ENCODE measurements at places on chromosomes 11 and 22.
A peak's percentile ranks its signal among the peaks of the same experiment; 100 is the strongest.

DNA sequence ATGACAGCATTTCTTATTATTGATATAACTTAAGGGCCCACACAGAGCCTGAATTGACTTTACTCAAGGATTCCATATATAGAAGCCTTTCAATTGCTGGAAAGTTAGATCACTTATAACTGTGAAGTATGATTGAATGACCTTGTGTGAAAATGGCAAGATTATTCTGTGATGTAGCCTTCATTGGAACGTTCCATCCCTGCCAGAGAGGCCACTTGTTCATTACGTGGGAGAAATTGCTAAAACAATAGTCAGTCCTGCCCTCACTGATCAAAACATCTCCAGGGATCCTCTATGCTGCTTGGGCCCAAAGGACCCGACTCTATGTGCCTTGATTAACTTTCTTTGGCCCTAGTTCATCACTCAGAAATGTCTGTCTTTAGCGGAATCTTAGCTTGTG, 159.5 kb upstream of the BLID start:
- no peak for DNase-seq

DNA sequence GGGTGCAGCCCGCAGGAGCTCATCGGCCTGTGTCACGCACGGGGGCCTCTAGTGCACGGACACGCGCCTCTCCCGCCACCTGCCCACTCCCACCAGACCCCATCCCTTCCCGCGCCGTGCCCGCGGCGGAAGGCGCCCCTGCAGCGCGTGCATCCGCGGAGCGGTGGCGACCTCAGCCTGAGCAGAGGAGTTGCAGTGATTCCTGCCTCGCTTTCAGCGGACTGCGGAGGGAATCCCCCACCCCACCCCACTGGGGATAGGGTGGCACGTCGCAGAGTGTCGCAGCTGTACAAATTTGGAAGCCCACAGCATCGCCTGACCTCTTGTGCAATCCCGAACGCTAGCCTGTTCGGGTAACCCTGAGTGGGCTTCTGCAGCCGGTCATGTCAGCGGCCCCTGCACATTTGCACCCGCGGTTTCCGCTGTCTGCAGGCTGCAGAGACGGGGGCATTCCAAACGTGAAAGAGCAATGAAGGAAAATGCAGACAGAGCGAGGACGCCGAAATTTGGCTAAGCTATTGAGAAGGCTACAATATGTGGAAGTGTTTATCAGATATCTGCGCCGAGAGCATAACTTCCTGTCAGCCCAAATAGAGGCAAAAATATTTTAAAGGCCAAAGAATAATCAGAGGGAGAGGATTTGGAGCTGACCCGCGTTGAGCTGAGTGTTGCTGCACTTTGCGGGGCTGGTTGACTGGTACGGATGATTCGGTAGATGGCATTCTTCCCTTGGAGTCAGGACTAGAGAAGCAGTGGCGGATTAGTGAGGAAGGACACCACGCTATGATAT, 617 bp upstream of the ARHGAP20 start:
- DNase-seq = no peak

GRCh38 chr11:97430877-97431276, 1041.1 kb downstream of the JRKL start:
- no peak for DNase-seq

- DNase-seq = no peak
Observed at GRCh38 chr11:94678901-94679300, 89.3 kb upstream of the AMOTL1 start.

DNA sequence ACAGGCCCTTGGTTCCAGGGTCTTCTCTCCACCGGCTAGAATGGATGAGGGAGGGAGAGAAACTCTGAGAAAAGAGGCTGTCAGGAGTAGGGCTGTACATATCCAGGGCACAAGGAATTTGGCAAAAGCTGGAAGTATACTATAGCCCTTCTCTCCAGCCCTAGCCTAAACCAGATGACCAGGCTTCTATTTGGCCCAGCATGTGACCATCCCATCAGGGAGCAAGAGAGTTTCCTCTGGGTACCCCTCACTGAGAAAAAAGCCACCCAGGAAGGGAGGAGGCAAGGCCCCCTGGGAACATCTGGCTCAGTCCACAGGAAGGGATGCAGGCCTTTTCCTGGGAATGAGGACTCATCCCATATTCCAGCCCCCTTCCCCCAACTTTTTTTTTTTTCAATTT, 8.3 kb downstream of the CD44 start:
- DNase-seq = no peak

GRCh38 chr11:69644962-69645675, 4.2 kb downstream of the CCND1 start:
- no peak for DNase-seq

GRCh38 chr22:38737302-38738060, 18.3 kb downstream of the SUN2 start:
- no peak for DNase-seq

GRCh38 chr22:36457688-36458450, 23.6 kb downstream of the TXN2 start:
- DNase-seq = no peak

GRCh38 chr11:85685125-85685819, 723 bp downstream of the CCDC89 start:
- DNase-seq = no peak

DNA sequence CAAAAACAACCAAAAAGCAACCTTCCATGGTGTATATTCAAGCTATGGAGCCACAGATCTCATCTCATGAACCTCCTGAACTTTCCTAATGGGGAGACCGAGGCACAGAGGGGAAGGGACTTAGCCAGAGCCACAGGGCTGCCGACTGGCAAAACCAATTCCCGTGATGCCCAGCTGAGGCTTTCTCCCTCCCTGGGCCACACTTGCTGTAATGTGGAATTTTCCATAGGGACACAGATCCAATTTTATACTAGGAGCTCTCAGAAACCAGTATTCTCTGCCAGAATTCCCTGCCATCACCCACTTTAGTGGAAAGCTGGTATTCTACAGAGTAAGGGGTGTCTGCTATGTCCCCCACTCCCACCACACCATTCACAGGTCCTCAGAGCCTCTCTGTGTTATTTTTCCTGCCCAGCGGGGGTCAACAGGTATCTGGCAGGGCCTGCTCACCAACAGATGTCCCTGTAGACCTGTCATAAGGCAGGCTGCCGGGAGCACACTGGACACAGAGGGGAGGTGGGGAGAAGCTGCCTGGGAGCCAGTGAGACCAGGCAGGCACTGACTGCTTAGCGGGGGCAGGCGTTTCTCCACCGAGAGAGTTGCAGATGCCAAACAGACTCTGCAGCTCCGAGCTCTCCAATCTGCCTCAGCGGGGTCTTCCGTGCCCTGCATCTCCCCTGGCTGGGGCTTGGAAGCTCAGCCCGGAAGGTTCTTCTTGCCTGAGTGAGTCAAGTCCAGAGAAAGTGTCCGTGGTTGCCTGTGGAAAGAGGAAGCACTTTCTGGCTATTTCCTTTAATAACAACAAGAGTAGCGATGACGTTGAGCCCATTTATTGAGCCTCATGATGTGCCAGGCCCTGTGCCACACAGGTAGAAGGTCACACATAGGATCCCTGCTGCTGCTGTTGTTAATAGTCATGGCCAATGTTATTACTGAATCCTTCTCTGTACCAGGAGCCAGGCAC, 26.3 kb downstream of the RPS6KA4 start:
- DNase-seq = no peak

DNA sequence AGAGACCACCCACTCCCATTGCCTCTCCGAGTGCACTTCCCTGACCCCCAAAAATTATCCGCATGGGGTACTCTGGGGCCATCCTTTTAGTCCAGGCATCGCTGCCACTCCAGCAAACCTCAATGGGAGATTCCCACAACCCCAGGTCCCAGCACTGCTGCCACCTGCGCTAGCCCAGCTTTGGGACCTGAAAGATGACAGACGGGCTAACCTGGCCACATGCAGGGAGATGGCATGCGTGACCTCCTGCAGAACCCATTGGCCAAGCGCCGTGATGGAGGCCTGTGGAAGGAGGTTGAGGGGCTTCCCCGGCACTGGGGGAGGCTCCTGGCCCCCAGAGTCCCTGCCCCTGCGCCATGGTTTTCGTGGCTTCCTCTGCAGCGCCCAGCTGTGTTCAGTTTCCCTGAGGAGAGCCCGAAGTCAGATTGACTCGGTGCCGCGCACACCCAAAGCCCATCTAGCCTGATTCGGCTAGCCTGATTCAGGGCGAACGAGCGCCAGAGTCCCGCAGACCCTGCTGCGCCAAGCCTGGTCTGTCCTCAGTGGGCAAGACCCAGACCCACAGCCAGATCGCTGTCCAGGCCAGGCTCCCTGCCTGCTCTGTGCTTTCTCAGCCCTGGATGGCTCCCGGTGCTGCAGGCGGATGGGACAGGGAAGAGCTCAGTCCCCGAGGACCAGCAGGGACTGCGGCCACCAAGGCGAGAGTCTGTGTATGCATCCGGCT, 751 bp upstream of the WNT7B start:
- DNase-seq = no peak

DNA sequence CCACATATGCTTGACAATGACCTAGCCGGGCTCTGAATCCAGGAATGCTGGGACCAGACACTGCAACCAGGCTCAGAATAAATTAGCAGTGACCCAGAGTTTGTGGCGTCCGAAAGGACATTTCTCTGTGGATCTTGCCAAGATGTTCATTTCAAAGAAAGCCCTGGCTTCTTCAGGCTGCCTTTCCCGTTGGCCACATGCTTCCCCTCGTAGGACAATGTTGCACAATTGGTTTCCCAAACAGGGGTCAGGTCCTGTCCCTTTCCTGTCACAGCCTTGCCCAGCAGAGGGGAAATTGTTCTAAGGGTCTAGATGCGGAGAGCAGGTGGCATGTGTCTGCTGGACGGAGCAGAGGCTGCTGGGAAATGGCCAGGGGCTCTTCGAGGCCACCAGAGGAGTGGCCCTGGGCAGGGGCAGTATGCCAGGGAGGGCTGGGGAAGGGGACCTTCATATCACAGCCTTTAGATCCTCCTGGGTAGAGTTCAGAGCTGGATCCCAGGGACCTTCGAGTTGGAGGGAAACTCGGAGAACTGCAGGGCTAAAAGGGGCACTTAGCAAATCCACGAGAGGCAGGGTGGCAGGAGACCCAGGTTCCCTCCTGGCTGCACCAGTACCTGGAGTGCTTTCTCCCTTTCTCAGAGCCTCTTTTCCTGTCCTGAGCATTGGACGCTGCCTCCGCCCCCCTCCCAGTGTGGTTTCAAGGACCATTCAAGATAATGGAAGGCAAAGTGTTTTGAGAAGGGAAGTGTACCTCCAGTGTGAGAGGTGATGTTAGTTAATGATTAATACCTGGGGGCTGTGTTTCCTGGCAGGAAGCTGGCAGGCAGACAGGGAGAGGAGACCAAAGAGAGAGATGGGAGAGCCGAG, 42.3 kb downstream of the C11orf96 start:
- DNase-seq = no peak

DNA sequence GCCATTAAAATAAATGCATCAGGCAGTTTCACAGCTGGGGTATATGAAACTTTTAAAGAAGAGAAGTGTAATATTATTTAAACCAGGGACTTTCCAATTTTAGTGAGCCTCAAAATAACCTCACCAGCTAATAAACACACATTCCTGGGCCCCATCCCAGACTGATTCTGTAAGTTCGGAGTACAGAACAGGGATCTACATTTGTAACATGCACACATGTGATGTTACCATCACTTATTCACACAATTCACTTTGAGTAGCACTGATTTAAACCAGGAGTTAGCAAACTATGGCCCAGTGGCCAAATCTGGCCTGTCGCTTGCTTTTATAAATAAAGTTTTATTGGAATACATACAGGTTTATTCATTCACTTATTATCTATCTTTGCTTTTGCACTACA, 62.0 kb downstream of the STK33 start:
- DNase-seq = no peak

GRCh38 chr11:42172441-42172840, 713.0 kb upstream of the LRRC4C start:
- no peak for DNase-seq

- DNase-seq = no peak
Observed at GRCh38 chr11:86547727-86548126, 124.7 kb downstream of the ME3 start.

DNA sequence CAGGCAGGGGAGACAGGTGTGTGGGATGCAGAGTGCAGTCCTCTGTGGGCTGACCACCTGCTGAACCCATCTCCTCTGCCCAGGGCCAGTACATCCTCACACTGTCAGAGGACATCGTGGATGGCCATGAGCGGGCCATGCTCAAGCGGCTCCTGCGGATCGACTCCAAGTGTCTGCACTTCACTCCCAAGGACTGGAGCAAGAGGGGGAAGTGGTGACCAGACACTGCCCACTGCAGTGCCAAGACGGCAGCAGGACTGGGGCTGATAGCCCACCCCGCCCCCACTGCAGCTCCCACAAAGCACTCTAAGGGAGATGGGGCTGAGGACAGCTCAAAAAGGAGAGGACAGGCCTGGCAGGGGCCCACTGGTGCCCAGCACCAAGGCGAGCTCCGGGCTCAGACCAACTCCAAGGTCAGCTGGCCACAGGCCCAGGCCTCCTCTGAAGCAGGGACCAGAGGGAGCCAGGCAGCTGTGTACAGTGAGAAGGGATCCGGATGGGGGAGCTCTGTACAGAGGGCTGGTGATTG, 1.6 kb downstream of the RNASEH2C start:
- no peak for DNase-seq

- peak; percentile 73 for DNase-seq
Observed at GRCh38 chr11:95790933-95791708, 823 bp downstream of the CEP57 start.

DNA sequence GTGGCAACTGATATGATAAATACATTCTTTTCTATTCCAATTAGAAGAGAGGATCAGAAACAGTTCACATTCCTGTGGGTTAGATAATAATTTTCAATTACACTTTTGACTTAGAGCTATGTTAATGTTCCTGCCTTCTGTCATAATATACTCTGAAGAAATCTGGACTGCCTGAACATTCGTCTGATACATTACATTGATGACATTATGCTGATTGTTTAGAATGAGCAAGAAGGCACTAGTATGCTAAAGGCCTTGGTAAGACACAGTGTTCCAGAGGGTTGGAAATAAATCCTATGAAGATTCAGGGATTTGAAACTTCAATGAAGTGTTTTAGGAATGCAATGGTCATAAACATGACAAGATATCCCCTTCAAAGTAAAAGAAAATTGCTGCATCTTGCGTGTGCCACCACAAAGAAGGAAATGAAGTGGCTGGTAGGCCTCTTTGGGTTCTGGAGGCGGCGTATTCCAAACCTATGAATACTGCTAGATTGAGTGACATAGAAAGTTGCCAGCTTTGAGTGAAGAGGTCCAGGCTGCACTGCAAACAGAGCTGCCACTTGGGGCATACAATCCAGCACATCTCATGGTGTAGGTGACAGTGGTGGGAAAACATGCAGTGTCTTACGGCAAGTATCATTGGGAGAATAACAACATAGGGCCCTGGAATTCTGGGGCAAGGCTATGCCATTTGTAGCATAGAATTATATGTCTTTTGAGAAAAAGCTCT, 21.2 kb upstream of the PDE3B start:
- no peak for DNase-seq

GRCh38 chr11:20303391-20303965, 60.0 kb upstream of the HTATIP2 start:
- no peak for DNase-seq

GRCh38 chr11:122007601-122008071, 108.4 kb downstream of the BLID start:
- DNase-seq = no peak

- no peak for DNase-seq
Observed at GRCh38 chr11:36074941-36075431, 131.1 kb downstream of the LDLRAD3 start.

- no peak for DNase-seq
Observed at GRCh38 chr11:98766903-98767302, 253.8 kb upstream of the CNTN5 start.
